BJ (cell line): ENCODE measurements at places on chromosomes 6 and 20.

- no peak for DNase-seq
These were observed 43.9 kb upstream of the NOL4L start for GRCh38 chr20:32628960-32629530.

GRCh38 chr6:3190056-3190455, 32.7 kb upstream of the TUBB2A start:
- DNase-seq = no peak

DNA sequence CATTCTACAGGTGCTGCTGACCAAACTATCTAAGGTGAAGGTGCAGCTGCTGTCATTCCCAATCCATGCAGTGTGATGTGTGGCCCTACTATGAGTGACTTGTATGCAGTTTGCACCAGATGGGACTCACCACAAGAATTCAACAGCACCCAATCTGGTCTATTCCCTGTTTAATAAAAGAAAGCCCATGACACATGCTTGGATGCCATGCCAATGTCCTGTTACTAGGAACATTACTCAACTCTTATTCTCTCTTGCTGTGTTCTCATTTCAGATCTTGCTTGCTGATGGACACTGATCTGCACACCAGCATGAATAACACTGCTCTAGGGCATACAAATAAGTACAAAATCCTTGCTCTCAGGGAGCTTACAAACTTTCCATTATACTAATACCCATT, 221.6 kb upstream of the CDYL start:
- no peak for DNase-seq

GRCh38 chr6:157323255-157323965, at the start of gene TMEM242:
TSS of gene TMEM242 (minus strand) at chr6:157323519. CDS start at chr6:157323499, 20 bp downstream.
- peak; percentile 57 for DNase-seq

DNA sequence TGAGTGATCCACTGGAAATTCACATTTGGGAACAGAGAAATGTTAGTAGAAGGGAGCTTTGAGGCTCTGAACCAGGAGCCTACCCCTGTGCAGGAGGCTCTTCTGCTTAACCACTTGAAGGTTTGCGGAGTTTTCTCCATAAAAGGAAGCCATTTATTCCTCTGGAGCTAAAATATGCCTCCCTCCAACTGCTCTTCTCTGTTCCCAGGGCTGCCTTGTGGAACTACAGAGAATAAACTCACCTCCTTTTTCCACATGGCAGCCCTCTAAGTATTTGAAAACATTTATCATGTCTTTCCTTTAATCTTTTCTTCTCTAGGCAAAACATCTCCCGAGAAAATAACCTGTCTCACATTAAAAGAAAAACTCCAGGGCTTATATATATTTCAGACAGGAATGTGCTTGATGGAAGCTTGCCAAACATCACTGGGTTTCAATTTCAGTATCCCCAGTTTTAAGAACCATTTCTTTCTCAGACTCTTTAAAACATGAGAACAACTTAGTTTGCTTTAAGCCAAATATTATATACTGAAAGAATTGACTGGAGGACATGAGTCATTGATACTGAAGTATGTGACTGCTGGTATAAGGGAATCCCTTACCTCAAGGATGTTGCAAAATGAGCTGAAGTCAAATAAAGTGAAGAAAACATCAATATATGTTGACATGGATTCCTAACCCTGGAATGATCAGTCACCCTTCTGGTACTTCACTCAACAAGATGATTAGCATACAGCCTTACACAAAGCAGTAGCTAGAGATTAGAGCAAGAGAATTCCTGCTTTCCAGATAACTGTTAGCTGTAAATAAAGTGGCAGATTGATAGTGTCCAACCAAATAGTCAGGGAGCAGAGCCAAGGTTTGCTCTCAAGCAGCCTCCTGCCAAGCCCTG, 74.0 kb downstream of the ZBTB2 start:
- DNase-seq = no peak

GRCh38 chr6:90764001-90764400, 177.1 kb upstream of the MAP3K7 start:
- DNase-seq = no peak

DNA sequence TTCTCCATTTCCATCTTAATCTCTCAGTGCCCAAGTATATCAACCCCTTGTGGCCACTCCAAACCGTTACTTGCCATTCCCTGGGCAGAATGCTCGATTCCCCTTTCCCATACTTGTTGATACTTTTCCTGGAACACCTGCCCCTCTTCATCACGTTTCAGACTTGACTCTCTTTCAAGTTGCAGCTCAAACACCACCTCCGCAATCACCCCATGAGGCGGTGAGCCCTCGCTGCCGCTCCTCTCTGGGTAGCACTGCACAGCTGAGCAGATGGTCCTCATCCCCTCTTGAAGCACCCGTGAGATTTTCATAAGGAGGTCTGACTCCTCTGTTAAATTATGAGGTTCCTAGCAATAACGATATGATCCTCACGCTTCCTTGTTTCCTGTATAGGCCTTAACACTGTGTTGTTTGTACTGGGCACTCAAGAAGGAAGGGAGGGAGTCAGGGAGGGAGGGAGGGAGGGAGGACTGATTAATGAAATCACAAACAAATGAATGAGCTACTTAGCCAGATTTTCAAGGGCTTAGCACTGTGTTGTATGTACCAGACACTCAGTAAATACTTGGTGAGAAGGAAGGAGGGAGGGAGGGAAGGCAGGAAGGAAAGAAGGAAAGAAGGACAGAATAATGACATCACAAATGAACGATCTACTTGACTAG, 8.0 kb upstream of the UQCC2 start:
- DNase-seq = no peak

GRCh38 chr20:23132930-23133559, 46.9 kb upstream of the CD93 start:
- DNase-seq = no peak

GRCh38 chr6:43986177-43986825, 141.0 kb downstream of the MRPL14 start:
- no peak for DNase-seq

DNA sequence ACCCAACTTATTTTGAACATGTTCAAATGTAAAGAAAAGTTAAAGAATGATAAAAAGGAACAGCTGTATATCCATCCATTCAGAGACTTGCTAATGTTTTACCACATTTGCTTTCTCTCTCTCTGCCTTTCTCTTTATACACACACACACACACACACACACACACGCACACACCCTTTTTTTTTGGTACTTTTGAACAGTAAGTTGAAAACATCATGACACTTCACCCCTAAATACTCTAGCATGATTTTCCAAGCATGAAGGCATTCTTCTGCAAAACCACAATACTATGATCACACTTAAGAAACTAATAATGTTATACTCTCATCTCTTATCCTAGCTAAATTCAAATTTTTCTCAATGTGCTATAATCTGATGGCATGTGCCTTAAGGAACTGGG, 192.3 kb downstream of the UTRN start:
- no peak for DNase-seq

GRCh38 chr20:1894471-1894950, 696 bp upstream of the SIRPA start:
- DNase-seq = no peak

GRCh38 chr20:50447102-50447804, 62.9 kb upstream of the PTPN1 start:
- no peak for DNase-seq

DNA sequence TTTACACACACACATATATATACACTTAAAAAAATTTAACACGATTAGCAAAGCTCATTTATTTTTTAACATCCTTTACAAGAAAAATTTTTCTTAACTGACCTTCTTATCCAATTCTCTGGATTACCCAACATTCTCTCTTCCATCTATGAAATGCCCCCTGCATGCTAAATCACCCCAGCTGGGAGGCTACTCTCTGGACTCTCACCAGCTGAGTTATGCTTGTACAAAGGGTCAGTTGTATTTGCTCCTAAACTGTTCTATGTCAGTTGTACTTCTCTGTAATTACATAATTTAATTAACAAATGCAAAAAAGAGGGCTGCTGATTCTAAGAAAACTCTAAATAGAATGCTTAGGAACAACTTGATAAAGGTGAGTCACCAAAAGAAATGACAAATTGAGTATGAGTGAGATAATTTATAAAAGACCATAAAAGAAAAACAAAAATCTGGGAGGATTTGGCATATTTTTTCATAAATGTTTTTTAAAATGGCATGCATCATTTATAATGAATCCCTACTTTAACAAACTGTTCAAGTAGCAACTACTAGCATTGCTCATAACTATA, 120.5 kb downstream of the KIF13A start:
- DNase-seq = no peak

DNA sequence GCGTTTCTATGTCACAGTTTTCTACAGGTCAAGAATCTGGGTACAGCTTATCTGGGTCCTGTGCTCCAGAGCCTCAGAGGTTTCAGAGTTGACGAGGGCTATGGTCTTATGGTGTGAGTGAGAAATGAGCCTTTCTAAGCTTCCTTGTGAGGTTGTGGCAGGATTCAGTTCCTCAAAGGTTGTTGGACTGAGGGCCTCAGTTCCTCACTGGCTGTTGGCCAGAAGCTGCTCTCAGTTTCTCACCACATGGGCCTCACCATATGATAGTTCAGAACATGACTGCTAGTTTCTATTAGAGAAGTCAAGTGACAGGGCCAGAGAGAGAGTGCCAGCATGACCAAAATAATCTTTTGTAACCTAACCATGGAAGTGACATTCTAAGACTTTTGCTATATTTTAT, 96.1 kb downstream of the NUS1 start:
- no peak for DNase-seq

DNA sequence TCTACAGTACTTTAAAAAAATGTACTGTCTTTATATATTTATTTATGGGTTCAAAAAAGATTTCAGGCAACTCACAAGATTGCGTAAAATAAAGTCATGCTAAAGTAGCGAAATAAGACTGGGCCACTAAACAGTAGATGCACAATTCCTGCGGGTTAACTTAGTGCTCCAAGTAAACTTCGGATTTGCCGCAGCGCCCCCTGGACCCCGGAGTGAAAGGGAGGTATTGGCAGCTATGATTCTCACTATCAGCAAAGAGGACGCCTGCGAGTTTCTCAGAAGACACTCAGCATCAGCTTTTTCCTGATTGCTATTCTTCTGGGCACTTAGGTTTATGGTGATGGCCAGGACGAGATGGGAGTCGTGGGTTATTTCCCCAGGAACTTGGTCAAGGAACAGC, 1.4 kb downstream of the OTOR start:
- DNase-seq = no peak

- DNase-seq = no peak
These were observed 675.8 kb downstream of the HACE1 start for GRCh38 chr6:104183816-104184435.

- no peak for DNase-seq
These were observed 690.7 kb downstream of the DOK5 start for GRCh38 chr20:55166063-55166462.

DNA sequence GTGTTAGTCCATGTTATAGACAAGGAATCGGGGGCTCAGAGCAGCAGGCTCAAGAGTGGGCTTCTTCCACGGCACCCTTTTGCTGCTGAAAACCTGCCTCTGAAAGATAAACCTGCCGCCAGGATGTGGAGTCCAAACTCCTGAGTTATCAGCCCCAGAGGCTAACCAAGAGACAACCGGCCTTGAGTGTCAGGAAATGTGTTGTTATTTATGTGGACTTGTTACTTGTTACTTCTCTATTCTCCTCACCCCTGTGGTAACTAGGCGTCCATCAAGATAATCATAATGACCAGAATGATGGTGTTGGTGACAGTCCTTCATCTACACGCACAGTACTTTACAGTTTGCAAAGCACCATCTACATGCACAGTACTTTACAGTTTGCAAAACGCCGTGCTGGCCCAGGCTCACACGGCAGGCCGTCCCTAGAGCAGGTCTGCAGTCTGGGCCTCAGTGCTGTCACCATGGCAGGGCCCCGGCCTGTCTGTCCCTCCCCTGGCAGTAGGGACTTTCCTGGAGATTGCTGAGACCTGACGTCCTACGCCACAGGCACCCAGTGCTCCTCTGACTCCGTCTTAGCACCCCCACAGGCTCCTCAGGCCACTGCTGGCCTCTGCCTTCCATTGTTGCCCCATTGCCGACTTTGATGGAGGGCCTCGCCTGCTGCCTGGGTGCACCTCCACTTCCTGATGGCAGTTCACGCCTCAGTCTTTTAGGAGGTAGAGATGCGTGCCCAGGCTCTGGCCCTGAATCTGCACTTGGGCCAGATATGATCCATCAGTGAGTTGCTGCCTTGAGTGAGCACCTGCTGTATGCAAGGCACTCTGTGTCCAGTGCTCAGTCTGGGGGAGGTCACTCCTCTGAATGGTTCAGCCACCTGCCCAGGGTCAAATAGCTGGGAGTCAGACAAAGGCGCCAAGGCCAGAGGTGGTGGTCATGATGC, 9.1 kb upstream of the BPIFB4 start:
- DNase-seq = no peak

GRCh38 chr6:9503111-9503761, 911.6 kb downstream of the TFAP2A start:
- peak; percentile 76 for DNase-seq

DNA sequence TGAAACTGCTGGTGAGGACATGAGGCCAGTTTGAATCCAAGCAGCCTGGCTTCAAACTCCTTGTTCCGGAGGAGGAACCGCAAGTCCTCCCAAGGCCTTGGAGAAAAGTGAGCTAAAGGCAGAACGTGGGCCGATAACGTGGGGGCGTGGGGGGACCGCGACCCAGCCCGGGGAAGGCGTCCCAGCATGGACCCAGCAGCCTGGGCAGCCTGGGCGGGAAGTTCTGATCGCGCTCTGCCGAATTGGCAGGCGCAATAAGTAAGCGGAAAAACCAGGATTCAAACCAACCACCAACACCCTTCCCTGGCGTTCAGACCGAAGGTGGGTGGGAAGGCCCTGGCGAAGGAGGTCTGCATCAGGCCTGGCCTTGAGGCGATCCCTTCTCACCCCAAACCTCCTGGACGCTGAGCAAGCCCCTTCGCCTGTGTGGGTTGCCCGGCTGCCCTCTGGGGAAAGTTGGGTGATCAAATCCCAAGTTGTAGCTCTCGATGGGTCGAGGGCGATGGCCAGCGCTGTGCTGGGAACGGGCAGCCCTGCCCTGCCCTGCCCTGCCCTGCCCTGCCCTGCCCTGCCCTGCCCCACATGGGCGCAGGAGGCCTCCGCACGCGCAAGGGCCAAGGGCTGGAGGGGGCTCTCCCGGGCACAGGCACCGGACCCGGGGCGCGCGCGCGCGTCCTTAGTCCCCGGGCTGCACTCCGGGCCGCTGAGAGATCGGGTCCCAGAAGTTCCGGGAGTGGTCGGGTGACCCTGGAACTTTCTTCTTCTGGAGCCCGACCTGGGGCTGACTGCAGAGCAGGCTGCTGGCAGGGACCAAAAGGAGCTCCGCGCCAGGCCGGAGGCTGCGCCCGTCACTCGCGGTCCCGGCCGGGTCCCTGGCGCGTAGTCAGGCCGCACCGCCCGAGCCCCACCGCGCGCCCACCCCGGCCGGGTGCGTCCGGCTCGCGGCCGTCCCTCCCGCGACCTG, 637 bp upstream of the SLC22A3 start:
- DNase-seq = no peak
